ENCODE measurements at places on chromosomes 16 and 17.
A peak's percentile ranks its signal among the peaks of the same experiment; 100 is the strongest.

DNA sequence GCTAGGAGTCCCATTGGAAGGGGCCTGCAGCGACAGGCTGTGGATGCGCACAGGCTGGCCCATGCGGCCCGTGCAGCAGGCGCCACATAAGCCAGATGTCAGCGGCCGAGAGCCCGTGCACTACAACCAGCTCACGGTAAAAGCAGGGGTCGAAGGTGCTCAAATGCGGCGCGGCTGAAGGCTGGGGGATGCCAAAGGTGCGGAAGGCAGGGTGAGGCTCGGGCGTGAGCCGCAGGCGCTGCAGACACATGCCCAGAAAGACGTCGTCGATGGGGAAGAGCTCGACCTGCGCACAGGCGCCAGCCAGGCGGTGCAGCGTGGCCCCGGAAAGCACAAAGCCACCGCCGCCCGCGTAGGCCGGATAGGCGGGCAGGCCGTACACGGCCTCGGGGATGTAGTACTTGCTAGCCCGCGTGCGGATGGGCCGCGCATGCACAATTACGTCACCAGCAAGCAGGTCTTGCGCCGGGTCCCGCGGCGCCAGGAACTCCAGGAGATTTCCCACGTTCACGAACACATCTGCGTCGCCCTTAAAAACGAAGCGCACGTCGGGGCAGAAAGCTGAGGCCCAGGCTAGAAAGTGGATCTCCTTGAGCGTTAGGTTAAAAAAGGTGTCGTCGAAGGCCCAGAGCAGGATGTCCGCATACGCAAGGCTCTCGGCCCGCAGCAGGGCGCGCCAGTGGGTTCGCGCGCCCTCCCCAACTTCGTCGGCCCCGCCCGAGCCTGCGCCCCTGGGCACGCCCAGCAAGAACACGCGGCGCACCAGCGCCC, 1.3 kb downstream of the B3GNT9 start:
- no peak for DNase-seq

DNA sequence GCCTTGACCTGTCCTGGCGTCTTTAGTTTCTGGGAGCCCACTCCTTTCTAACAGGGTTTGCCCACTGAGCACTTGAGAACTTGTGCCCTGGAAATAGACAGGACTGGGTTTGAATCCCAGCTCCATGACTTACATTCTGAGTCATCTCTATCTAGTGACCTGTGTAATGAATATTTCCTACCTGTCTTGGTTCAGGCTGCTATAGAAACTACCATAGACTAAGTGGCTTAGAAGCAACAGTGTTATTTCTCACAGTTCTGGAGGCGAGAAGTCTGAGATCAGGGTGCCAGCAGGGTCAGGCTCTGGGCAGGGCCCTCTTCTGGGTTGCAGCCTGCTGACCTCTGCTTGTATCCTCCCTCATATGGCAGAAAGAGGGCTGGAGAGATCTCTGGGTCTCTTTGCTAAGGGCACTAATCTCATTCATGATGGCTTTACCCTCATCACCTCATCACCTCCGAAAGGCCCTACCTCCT, 110.7 kb upstream of the DHX40 start:
- DNase-seq: no peak

GRCh38 chr16:21260870-21261791, 17.0 kb downstream of the CRYM start:
- no peak for DNase-seq

DNA sequence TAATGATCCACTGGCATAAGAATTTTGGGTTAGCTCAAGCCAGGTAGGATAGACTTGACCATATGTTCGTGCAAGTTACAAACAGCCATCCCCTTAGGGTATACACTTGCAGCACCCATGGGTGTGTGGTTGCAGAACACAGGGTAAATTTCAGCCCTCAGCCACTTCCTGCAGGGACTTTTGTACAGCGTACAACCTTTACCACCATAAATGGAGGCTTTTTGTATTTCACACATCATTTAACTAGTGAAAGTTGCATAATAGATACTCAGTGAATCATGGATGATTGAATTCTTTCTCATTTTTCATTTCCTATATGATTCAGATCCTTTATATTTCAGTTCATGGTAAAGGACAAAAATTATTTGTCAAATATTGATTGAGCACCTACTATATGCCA, 473.9 kb downstream of the CDH13 start:
- DNase-seq: no peak

GRCh38 chr17:78972507-78973105, 7.1 kb downstream of the LGALS3BP start:
- no peak for DNase-seq

DNA sequence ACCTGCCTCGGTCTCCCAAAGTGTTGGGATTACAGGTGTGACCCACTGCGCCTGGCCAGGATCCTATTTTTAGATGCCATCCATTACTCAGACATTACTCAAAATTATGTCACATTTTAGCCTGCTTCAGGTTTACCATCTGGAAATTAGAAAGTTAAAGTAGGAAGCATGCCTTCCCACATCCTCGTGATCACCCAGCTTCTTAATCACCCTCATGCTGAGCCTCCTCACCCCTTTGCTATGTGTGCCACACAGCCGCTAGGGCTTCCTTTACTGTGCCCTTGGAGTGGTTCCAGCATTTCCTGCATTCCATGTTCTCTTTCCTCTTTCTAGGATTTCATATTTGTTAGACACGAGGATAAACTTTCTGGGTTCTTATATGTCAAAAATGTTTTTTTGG, 9.3 kb downstream of the ADORA2B start:
- no peak for DNase-seq

- DNase-seq: no peak
Measured at GRCh38 chr17:81884968-81885367, 6.4 kb downstream of the ALYREF start.

DNA sequence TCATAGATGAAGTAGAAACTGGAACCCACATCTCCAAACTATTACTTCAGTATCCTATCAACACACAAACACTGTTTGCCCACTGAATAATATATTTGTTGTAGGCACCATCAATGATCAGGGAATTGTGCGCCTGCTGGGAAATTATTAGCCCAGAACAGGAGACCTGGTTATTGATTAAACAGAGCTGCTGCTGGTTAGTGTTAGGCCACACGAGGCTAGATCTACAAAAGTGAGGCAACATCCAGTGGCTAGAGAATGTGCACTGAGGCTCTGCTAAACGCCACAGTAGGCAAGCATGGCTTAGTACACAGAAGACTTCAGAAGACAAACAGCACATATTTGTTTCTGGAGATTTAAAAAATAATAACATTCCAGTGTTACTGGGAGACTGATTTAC, 11.0 kb downstream of the ABHD15 start:
- no peak for DNase-seq

- DNase-seq: peak; percentile 93
Measured at GRCh38 chr17:17681187-17681743, at the start of gene RAI1. TSS of gene RAI1 (plus strand) at chr17:17681458. CDS start at chr17:17792949, 111,491 bp downstream.

DNA sequence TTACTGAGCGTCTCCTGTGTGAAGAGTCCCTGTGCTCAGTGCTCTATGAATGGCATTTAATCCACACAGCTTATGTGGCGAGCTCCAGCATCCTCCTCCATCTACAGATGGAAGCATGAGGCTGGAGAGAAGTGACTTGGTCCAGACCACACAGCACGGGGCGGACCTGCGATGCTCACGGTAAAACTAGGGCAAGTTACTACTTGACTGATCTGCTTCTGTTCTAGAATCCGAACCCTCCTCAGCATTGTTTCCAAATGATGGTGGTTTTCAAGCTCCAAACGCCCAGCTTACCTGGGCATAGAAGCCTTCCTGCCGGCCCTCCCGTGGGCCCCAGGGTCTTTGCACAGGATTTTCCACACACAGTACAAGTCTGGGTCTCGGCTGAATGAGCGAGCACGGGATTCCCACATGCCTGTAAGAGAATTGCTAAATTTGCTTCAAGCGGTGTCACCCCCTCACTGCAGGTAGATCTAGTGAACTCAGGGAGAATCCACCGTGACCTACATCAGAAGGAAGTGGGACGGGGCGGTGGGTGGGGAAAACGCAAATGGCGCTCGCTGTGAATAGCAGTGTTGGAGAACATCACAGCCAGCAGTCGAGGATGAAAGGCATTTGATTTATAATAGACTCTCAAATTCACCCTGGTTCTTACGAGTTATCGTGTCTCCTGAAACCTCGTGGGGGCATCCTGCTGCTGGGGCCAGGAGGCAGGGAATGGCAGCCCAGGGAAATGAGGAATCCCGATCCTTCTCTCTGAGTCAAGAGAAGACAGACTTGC, 101.1 kb downstream of the CMIP start:
- DNase-seq: no peak

DNA sequence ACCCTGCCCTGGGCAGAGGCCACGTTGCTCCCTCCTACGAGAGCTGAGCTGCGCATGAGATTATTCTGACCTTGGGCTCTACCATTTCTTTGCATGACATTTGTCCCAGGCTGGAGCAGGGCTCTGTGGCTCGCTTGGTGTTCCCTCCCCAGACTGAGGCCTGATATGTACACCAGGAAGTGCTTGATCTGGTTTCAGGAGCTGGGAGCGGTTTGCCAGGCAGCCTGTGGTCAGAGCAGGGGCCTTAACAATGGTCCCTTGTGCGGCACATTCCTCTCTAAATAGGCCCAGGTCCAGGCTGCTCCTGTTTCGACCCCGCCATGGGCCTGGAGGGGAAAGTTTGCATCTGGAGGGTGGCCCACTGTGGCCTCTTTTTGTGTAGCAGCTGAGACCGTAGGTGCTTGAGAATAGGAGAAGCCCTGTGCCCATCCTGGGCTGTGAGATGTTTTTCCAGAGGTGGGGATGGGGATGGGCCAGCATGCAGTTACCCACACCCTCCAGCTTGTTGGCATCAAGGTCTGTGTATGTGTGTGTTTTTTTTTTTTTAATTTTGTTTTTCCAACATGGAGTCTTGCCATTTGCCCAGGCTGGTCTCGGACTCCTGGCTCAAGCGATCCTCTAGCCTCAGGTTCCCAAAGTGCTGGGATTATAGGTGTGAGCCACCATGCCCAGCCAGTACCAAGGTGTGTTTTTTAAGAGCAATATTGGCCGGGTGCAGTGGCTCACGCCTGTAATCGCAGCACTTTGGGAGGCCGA, 253.9 kb downstream of the SEC14L1 start:
- DNase-seq: no peak

DNA sequence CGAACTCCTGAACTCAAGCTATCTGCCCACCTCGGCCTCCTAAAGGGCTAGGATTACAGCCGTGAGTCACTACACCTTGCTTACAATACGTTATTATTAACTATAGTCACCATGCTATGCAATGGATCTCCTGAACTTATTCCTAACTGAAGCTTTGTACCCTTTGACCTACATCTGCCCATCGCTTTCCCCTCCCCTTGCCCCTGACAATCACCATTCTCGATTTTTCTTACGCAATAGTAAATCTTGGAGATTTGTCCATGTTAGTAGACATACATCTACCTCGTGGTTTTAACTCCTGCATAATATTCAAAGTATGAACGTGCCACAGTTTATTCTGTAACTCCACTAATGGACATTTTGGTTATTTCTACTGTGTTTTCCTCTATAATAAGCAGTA, 120.6 kb downstream of the NPIPB5 start:
- no peak for DNase-seq

DNA sequence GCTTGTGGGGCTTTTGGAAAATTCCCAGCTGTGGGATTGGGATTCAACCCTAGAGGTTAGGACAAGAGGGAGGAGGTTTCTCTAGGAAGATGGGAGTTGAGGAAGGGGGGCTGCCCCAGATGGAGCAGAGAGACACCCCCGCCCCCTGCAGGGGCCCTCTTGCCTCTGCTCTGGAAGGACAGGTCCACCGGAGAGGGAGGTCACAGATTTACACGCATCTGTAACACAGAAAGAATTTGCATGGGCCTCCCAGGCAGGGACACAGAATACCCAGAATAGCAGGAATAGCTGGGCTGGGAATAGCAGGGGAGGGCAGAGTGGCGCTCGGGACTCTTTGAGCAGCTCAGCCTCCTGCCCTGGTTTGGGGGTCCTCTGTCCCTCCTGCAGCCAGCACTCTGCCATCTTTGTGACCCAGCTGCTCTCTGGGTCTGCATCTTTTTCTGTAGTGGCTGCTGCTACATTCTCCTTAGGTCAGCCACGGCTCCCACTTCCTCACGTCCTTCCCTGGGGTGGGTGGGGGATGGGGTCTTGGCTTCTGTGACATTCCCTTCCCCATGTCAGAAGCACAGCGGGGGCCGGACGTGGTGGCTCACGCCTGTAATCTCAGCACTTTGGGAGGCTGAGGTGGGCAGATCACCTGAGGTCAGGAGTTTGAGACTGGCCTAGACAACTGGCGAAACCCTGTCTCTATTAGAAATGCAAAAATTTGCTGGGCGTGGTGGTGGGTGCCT, 33.9 kb upstream of the PLLP start:
- no peak for DNase-seq

GRCh38 chr17:65678546-65678945, 117.1 kb upstream of the AXIN2 start:
- DNase-seq: peak; percentile 18

GRCh38 chr16:76946879-76947278, 244.1 kb upstream of the MON1B start:
- DNase-seq: no peak

GRCh38 chr16:86304868-86305267, 205.5 kb upstream of the FOXF1 start:
- no peak for DNase-seq

GRCh38 chr16:79287424-79287917, 313.1 kb downstream of the MAF start:
- DNase-seq: no peak

All from NCI-H82 (cell line).